ENCODE measurements at places on chromosomes 4 and X. TPM values are rescaled to one million over a fixed set of nuclear protein-coding genes. Genes with fewer than 3 reads are reported as not detected.
A peak's percentile ranks its signal among the peaks of the same experiment; 100 is the strongest.

CDX4 gene
- not detected for total RNA-seq

GNPDA2 gene
- total RNA-seq = 13.1 TPM

DNA sequence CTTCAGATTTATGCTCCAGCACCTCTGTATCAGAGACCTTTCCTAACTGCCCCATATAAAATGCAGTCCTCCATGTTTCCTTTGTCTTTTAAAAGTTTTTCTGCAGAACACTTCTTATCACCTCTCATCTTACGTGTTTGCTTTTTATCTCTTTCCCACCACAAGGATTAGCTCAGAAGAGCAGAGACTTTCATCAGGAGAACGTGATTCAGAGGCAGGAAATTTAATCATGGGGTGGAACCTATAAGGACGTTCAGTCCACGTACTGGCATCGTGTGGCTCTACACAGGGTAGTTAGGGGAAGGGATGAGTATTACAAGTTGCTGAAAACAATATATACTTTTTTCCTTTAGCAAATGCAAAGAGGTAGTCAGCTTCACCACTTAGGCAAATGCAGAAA is 98.7 kb downstream of the SORBS2 start:
- no peaks in the 10 kb centered on the region for H3K36me3 ChIP-seq
- H3K4me1 ChIP-seq = no peaks in the 10 kb centered on the region
- no peaks in the 10 kb centered on the region for H3K27me3 ChIP-seq
- no peak for DNase-seq
- H3K27ac ChIP-seq = no peak overlapping the region

DNA sequence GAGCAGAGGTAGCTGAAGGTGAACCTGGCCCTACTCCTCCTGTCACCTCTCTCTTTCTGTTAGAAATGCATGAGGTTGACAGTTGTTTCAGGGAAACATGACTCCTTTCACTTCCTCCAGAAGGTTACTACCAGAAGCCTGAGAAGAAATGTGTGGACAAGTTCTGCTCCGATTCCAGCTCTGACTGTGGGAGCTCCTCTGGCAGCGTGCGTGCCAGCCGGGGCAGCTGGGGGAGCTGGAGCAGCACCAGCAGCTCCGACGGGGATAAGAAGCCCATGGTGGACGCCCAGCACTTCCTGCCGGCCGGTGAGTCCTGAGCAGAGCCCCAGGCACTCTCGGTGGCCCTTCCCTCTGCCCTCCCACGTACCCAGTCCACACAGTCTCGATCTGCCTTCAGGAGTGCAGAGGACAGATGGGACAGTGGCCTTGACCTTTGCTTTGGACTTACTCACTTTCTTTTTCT is 61.3 kb upstream of the TLR2 start:
- H3K36me3 ChIP-seq = peaks cover 39% of the 10 kb centered on the region
- no peaks in the 10 kb centered on the region for H3K27me3 ChIP-seq
- H3K4me1 ChIP-seq = peaks cover 6% of the 10 kb centered on the region
- H3K4me3 ChIP-seq = no peak overlapping the region
- DNase-seq = no peak

GPRASP1 gene
- total RNA-seq = 1.7 TPM

DNA sequence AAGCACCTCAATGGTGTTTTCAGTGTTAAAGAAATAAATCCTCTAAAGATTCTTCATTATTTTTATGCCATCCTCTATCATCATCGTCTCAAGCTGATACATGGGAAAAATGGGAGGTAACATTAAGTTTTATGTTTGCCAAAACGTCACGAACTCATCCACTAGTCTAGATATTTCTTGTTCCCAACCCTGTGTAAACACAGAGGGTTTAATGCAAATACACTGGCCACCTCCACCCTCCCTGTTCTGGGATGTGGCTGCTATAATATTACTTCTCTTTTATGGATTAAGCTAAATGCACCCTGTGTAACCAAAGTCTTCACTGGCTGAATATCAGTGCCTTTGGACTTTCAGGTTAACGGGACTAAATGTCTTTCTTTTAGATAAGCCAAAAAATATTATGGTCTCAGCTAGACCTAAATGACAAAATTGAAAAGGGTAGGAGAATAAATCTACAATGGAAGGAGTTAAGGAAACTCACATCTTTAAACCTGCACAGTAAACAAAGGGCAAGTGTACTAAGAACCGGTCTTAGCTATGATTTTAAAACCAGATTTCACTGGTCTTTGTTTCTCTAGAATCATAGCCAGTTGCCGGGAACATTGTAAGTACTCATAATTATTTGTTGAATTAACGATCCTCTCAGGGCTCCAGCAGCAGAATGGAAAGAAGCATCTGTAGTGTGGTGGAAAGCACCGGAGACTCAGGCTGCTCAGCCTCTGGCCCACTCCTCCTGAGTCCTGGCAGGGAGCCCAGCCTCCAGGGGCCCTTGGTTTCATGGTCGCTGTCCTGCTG is 103.5 kb upstream of the NOCT start:
- peaks cover 3% of the 10 kb centered on the region for H3K27me3 ChIP-seq
- no peaks in the 10 kb centered on the region for H3K4me1 ChIP-seq
- no peaks in the 10 kb centered on the region for H3K36me3 ChIP-seq
- DNase-seq = no peak

F8 gene
- 12.7 TPM for total RNA-seq

GRCh38 chr4:186067757-186068385 is 1.1 kb upstream of the TLR3 start:
- H3K4me3 ChIP-seq = no peak overlapping the region
- H3K4me1 ChIP-seq = peaks cover 21% of the 10 kb centered on the region
- H3K27me3 ChIP-seq = peaks cover 10% of the 10 kb centered on the region
- DNase-seq = peak; percentile 71
- peaks cover 1% of the 10 kb centered on the region for H3K36me3 ChIP-seq

FAM114A1 gene
- 0.40 TPM for total RNA-seq

S100P gene
- total RNA-seq = 5.6 TPM

DNA sequence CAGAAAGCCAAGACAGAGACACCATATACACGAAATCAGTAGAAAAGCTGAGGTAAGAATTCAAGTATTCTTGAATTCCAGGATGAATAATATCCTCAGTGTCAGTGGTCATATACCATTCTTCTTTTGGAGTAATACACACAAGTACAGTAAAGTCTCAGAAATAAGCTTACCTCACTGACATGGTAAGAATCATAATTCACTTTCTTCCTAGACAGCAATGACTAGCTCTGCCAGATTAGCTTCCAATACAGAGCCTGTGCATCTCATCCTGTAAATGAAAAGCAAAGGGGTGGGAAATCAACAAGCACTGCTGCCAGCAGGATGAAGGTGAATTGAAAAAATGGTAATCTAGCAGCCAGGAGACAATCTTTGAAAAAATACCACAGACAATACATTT is 31.2 kb upstream of the VSIG4 start:
- H3K36me3 ChIP-seq = peaks cover 19% of the 10 kb centered on the region
- H3K4me1 ChIP-seq = peaks cover 23% of the 10 kb centered on the region
- no peaks in the 10 kb centered on the region for H3K27me3 ChIP-seq

GIMD1 gene
- not detected for total RNA-seq

DNA sequence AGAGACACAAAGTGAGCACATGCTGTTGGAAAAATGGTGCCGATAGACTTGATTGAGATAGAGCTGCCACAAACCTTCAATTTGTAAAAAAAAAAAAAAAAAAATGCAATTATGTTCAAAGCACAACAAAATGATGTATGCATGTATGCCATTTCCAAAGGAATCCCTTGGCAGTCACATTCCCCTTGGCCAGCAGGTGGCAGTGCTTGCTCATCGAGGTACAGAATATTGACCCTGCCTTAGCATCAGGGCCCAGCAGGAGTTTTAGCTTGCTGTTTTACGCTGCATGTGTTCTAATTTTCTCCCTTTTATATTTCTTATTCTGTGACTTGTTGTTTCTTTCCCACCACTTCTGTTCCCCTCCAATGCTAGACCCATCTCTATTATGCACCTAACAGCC is 34.5 kb upstream of the CYBB start:
- peaks cover 17% of the 10 kb centered on the region for H3K4me1 ChIP-seq
- no peak overlapping the region for H3K4me3 ChIP-seq
- peak overlapping the region; percentile 78 for H3K27ac ChIP-seq
- no peaks in the 10 kb centered on the region for H3K36me3 ChIP-seq

EREG gene
- not detected for total RNA-seq

DNA sequence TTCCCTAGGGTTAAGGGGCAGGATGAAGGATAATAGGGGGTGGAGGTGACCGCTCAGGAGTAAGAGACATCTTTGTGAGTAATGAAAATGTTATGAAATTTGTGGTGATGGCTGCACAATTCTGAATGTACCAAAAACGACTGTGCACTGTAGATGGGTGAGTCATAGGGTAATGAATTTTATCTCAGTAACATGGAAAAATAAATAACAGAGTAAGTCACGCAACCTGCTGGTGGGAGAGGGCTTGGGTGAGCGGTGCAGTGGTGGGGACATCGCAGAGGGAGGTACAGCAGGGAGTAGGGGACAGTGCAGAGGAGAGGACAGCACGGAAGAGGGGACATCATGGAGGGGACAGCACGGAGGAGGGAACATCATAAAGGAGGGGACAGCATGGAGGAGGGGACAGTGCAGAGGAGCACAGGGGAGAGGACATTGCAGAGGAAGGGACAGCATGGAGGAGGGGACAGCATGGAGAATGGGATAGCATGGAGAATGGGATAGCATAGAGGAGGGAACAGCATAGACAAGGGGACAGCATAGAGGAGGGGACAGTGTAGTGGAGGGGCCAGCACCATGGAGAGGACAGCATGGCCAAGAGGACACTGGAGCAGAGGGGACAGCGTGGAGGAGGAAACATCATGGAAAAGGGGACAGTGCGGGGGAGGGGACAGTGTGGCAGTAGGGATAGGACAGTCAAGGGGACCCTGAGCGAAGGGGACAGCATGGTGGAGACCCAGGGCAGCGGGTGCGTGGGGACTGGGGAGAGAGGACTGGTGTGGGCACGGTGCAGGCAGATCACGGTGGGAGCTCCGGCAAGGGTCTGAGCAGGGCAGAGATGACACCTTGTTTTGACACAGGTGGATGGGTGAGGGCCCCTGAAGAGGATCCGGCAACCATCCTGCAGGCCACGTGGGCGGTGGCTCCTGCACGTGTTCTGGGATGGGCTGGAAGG is 68.5 kb upstream of the MXD4 start:
- peaks cover 2% of the 10 kb centered on the region for H3K4me1 ChIP-seq
- no peaks in the 10 kb centered on the region for H3K27me3 ChIP-seq
- no peak overlapping the region for H3K27ac ChIP-seq
- no peak for DNase-seq
- H3K36me3 ChIP-seq = peaks cover 24% of the 10 kb centered on the region

GRCh38 chrX:128165884-128166408 is 113.7 kb upstream of the ACTRT1 start:
- DNase-seq = no peak
- no peaks in the 10 kb centered on the region for H3K27me3 ChIP-seq
- no peak overlapping the region for H3K27ac ChIP-seq
- H3K36me3 ChIP-seq = no peaks in the 10 kb centered on the region
- no peak overlapping the region for H3K4me3 ChIP-seq

RAB9B gene
- 0.26 TPM for total RNA-seq

- H3K36me3 ChIP-seq = no peaks in the 10 kb centered on the region
- DNase-seq = no peak
- H3K4me1 ChIP-seq = no peaks in the 10 kb centered on the region
- H3K4me3 ChIP-seq = no peak overlapping the region
- H3K27me3 ChIP-seq = no peaks in the 10 kb centered on the region
Observed at GRCh38 chrX:46340696-46341095, 204.5 kb downstream of the ZNF674 start.

DNA sequence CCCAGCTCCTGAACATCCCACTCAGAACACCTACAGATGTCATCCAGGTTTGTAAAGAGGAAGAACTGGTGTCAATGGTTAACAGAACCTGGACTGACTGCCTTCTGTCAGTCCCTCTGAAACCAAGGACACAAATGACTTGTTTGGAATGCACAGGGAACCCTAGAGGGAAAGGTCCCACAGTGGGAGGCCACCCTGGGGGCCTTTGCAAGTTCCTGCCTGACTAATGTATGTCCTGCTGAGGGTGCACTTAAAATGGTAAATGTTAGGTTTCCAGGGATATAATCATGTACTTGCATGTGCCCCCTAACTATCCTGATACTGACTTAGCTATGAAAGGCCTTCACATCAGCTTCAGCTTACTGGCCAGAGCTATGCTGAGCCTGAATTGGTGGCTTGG is 15.0 kb upstream of the XAGE2 start:
- DNase-seq = no peak
- H3K27ac ChIP-seq = no peak overlapping the region
- H3K4me3 ChIP-seq = no peak overlapping the region
- no peaks in the 10 kb centered on the region for H3K36me3 ChIP-seq
- no peaks in the 10 kb centered on the region for H3K4me1 ChIP-seq

DNA sequence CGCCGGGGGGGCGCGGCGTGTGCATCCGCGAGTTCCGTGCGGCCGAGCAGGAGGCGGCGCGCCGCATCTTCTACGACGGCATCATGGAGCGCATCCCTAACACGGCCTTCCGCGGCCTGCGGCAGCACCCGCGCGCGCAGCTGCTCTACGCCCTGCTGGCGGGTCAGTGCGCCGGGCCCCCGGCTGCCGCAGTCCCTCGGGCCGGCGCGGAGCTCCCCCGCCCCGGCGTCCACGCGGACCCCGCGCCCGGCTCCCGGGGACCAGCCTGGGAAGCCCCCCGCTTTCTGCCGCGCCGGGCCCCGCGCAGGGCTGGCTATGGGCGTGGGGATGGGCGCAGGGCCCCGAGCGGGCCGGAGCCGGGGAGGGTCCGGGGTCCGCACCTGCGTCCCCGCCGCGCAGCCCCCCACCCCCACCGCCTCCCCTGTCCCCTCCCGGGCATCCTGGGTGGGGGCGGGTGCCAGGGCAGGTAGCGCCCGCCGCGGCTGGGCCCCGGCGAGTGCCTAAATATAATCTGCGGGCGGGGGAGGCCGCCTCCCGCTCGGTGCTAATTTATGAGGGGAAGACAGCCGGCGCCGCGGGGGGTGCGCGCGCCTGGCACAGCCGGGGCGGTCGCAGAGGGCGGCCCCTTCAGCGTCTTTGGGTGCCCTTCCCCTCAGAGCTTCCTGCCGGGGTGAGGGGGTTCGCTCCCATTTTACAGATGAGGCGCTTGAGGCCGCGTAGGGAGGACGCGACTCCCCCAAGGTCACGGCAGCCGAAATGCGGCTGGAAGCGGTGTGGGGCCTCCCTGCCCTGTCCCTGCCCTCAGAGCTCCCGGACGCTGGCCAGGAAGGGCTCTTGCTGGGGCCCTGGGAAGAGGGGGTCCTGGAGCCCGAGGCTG is 837 bp downstream of the NAT8L start:
- peaks cover 29% of the 10 kb centered on the region for H3K27me3 ChIP-seq
- H3K27ac ChIP-seq = no peak overlapping the region
- no peak overlapping the region for H3K4me3 ChIP-seq
- DNase-seq = no peak
- H3K4me1 ChIP-seq = no peaks in the 10 kb centered on the region
- no peaks in the 10 kb centered on the region for H3K36me3 ChIP-seq

DNA sequence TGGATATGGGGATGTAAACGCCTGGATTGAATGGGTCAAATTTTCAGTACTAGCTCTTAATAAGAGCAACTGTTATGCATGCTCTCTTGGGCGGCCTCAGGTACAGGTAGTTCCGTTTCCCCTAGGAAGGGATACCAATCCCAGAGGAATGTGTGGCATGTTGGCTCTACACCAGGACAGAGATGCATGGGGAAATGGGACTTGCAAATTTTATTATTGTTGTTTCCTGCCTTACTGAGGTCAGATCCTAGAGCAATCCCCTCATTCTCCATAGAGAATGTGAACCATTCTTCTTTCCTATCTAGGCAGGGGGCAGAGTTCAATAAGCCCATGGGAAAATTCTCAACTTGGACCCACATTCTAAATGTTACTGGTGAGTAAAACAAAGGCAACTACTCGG is 361.8 kb upstream of the FGF16 start:
- H3K27me3 ChIP-seq = no peaks in the 10 kb centered on the region
- no peak for DNase-seq
- no peaks in the 10 kb centered on the region for H3K36me3 ChIP-seq
- H3K4me1 ChIP-seq = no peaks in the 10 kb centered on the region
- no peak overlapping the region for H3K27ac ChIP-seq

USP17L17 gene
- total RNA-seq = not detected

Data from activated CD8-positive, alpha-beta memory T cell treated with anti-CD3 and anti-CD28 coated beads, Interleukin-2, amount 10 ng/mL, durations not matched to agents 7 days and 5 days (primary cell).